Stimulated activated CD4-positive, alpha-beta T cell treated with anti-CD3 and anti-CD28 coated beads, Interleukin-1b, Interleukin-23, amount 100 ng/mL, for 1 hour (primary cell): ENCODE measurements at places on chromosomes 12 and 14.

- no peak for DNase-seq
Observed at GRCh38 chr14:96816281-96816680, 19.1 kb downstream of the VRK1 start.

- no peak for DNase-seq
Observed at GRCh38 chr14:40119765-40120164, 687.5 kb upstream of the FBXO33 start.

GRCh38 chr12:49330032-49330619, 6.9 kb downstream of the C1QL4 start:
- DNase-seq = no peak

DNA sequence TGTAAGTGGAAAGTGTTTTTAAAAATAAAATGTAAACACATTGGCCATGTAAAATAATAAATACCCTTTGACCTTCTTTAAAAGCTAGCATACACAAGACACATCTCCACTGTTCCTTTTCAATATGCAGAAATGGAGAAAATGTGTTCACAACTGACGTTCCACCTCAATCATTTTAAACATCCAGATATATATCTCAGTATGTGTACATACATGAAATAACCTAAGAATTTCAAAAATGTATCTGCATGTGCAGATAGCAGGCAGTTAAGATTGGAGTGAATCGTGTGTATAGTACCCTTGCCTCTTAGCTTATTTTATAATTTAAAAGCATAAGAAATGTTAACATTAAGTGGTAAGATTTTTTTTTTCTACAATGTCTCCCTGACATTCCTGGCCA, 406.2 kb upstream of the FLRT2 start:
- no peak for DNase-seq

GRCh38 chr12:64998371-64999147, 122.5 kb downstream of the WIF1 start:
- DNase-seq = no peak

GRCh38 chr14:52069307-52070050, 620 bp upstream of the NID2 start:
- DNase-seq = no peak

GRCh38 chr12:124940393-124941169, 26.1 kb upstream of the UBC start:
- peak; percentile 57 for DNase-seq

DNA sequence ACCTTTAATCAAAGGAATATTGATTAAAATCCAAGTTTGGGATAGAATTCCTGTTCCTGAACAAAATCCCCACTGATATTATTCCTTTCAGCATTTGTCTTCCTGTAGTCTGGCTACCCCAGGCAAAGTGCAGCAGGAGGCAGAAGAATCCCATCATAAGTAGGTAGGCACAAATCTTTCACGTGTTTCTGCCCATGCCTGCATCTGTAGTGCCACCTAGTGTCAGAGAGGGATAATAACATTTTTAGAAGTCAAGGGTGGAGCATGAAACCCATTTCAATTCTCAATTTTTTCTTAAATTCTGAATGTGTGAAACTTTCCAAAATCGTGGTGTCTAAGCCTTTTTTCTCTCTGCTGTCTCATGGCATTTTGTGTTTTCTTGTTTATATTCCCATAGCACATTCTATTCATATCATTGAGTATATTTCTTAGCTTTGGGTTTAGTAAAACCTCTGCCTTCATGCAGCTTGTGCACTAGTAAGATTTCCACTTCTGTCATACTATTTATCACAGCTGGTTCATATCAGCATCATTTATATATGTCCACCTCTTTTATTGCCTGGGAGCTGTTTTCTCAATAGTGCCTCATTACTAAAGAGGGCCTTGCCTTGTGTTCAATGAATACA, 47.8 kb upstream of the RERG start:
- DNase-seq = no peak

DNA sequence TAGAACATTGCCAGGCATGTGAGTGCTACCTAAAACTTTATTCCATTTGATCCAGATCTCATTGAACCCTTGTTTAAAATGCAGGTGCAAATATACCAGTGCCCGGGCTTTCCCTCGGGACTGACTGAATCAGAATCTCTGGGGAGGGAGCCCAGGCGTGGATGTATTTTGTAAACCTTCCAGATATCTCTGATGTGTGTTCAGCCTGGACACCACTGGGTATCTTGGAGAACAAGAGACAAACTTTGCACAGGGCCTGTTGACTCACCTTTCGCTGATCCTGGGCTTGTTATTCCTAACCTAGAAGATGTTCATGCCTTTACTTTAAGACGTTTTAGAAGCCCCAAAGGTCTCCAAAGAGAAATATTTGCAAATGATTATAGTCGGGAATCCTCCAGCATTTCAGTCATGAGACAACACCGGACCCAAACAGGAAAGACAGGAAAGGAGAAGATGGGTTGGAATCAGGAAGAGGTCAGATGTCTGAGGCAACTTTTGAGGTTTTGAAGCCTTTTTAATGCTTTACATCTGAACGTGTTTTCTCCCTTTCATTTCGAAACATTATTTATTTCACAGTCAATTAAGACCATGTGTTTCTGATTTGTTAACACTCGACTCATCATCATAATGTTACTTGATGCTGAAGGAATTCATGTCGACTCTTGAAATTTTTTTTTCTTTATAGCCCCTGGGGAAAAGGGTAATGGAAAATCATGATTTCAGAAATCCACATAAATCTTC, 118.6 kb downstream of the PLXNC1 start:
- no peak for DNase-seq

DNA sequence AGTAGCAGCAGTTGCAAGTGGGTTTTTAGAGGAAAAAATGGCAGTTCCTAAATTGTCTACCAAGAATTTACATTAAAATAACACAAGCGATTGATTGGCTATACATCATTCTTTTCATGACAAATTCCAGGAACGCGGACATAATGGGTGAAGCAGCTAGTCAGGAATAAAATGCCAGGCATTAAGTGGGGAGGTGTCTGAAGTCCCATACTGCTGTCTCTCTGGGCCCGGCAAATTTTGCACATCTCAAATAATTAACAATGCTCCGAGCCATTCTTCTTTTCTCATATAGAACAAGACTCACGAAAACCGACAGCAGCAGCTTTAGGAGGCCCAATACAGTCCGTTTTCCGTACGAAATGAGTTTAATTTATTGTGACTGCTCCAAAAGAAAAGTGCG, 696 bp downstream of the RPL36AL start:
- DNase-seq = no peak

DNA sequence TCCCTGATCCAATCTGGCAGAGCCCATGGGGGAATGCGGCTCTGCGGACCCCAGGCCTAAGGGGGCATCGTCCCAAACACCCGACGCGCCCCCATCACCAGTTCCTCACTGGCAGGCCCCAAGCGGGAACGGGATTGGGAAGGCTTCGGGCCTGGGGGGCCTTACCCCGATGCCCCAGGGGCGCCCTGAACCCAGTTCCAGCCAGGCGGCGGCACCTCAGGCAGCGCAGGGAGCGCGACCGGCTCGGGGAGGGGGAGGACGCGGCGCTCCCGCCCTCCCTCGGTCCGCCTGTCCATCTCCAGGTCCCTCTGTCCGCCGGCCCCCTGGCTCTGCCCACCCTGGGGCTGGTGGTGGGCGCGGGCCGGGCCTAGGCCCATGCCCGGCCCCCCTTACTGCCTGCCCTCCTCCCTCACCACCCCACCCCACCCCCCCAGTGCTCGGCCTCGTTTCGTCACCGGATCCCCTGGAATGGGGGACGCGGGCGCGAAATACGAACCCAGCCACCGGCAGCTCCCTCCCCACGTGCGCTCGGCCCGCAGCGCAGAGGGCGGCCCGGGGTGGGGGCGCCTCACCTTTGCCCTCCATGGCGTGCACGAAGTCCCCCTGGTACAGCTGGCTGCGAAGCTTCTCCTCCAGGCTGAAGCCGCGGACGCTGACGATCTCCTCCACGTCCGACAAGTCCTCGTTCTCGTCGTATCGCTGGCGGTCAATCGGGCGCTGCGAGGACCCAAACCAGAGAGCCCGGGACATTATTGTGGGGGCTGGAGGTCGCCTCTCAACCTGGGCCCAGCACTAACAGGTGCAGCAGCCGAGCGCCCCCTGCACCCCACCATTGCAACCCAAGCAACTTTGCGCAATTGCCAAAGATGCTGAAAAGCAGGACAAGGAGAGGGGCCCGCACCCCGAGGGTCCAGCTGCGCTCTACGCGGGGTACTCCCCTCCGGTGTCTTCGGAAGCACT, 2.3 kb downstream of the KDM2B start:
- no peak for DNase-seq

GRCh38 chr12:93016752-93017350, 87.8 kb upstream of the EEA1 start:
- no peak for DNase-seq

- no peak for DNase-seq
Observed at GRCh38 chr12:18849080-18849479, 111.2 kb downstream of the CAPZA3 start.

GRCh38 chr14:41973178-41973577, 366.5 kb downstream of the LRFN5 start:
- no peak for DNase-seq

DNA sequence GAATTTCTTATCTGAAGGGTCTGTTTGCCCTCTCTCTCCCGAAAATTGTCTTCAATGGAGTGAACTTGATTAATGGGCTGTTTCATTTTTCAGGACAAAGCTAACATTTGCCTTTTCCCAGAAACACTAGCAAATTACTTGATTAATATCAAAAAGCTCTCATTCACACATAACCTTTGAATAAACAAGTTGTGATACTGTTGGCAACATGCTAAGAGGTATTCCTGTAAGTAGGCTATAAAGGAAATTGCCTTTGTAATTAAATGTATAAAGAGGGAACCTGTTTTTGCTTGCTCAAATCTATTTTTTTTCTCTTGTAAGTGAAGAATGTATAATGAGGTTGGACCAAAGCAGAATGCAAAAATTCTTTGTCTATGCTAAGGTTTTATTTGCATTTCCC, 457.2 kb downstream of the TMTC2 start:
- no peak for DNase-seq

- no peak for DNase-seq
Observed at GRCh38 chr14:42378880-42379279, 772.2 kb downstream of the LRFN5 start.

DNA sequence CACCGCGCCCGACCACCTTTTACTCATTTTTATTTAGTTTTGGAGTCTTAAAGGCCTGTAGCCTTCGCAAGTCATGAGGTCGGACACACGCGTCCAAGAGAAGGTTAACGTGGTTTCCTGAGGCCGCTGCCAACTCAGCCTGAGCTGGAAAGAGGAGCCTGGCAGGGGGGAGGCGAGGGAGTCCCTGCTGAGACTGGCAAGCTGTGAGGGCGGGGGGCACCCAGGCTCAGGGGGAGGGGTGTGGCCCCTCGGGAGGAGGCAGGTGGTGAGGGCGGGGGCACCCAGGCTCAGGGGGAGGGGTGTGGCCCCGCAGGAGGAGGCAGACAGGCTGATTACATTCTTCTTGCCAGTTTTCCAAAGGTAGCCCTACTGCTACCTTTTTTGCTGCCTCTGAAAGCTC, 143.2 kb downstream of the PIWIL1 start:
- DNase-seq = no peak

GRCh38 chr14:70845601-70846000, 36.3 kb upstream of the MAP3K9 start:
- no peak for DNase-seq

- DNase-seq = no peak
Observed at GRCh38 chr14:101927859-101928258, 36.5 kb upstream of the DYNC1H1 start.

GRCh38 chr12:92757597-92758121, 54.9 kb downstream of the PLEKHG7 start:
- no peak for DNase-seq

DNA sequence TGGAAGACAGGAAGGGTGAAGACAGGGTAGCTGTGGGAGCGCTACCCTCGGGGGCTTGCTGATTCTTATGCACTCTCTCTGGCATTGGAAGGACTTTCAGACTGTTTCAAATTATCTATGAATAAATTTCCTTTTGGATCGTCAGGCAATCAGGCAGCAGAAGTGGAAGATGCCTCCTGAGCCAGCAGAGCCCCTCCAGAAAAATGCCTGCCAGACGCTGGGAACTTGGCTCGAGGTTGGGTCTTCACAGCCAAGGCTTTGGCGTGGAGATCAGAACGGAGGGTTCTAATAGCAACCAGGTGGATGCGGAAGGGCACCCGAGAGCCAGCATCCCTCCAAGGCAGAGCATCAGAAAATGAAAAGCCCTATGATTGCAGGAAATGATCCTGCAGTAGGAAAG, 119.2 kb upstream of the RFLNA start:
- no peak for DNase-seq

DNA sequence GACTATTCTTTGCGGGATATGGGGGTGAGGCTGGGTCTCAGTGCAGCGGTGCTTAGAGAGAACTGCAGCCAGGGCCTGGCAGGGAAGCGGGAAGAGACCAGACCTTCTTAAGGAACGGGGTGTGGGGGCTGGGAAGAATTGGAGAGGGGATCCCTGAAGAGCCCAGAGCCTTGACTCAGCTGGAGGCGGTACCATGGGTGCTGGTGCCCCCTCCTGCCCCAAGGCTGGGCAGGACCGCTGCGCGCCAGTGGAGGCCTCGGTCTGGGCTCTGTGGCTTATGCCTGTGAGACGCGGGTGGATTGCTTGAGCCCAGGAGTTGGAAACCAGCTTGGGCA, 1.3 kb upstream of the RNU7-1 start:
- DNase-seq = no peak

- no peak for DNase-seq
Observed at GRCh38 chr14:62947301-62947700, 98.0 kb downstream of the KCNH5 start.

DNA sequence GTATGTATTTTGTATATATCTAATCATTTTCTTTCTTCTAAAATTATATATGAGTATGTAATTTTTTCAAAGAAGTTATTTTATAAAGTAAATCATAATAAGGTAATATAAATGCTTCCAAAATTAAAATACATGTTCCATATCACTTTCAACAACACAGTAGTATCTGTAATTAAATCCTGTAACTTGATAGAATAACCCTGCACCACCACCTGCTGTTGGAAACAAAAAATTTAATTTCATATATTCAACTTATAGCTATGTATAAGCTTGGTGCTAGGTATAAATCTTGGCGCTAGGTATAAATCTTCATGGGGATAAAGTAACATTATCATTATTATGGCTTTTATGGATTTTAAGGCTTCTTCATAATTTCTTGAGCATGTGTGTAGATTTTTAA, 149.7 kb upstream of the DCN start:
- no peak for DNase-seq

- no peak for DNase-seq
Observed at GRCh38 chr12:90173499-90174197, 465.0 kb upstream of the ATP2B1 start.

GRCh38 chr12:122732170-122732569, 1.5 kb upstream of the HCAR1 start:
- no peak for DNase-seq

GRCh38 chr12:89135976-89136634, 216.2 kb downstream of the DUSP6 start:
- no peak for DNase-seq

DNA sequence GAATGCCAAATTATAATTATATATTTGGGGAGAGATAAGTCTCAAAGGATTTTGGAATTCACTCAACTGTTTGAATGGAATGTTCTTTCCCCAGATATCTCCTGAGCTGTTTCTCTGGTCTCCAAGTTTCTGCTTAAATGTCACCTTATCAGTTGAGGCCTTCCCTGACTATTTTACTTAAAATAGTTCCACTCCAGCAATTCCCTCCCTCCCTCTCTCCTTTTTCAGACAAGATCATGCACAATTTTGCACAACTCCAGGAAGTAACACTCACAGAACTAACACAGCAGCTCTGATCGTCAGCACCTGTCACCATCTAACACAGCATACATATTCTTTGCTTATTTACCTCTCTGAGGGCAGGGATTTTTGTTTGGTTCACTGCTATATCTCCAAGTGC, 12.5 kb downstream of the BTG1 start:
- no peak for DNase-seq
